ENCODE measurements at places on chromosomes 7 and 10.
A peak's percentile ranks its signal among the peaks of the same experiment; 100 is the strongest.

GRCh38 chr10:18542832-18543231, 108.6 kb downstream of the NSUN6 start:
- H3K4me3 ChIP-seq: no peak overlapping the region
- peaks cover 87% of the 10 kb centered on the region for H3K36me3 ChIP-seq
- DNase-seq: no peak
- H3K4me1 ChIP-seq: no peaks in the 10 kb centered on the region
- no peaks in the 10 kb centered on the region for H3K27me3 ChIP-seq
- H3K27ac ChIP-seq: no peak overlapping the region

DNA sequence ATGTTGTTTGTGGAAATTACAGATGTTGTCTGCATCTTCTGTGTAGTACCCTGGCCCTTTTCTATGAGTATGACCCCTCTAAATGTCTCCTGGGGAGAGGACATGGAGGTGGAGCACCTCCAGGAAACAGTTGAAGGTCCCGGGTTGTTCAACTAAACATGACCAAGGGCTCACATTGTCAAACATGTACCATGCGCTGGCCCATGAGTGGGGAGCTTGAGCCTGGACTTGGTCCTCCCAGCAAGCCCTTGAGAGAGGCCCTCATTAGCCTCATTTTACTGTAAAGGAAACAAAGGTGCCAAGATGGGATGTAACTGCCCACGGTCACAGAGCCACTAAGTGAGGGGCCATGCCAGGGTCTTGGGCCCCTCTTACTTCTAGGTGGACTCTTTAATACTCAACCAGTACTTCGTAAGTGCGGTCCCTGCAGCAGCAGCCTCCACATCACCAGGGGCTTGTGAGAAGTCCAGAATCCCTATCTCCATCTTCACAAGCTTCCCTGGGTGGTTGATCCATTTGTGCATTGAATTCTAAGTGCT, 31.2 kb downstream of the C10orf71 start:
- no peaks in the 10 kb centered on the region for H3K4me1 ChIP-seq
- no peak overlapping the region for H3K4me3 ChIP-seq
- H3K27ac ChIP-seq: no peak overlapping the region
- no peaks in the 10 kb centered on the region for H3K36me3 ChIP-seq

GRCh38 chr7:24587853-24588252, 14.6 kb downstream of the PALS2 start:
- peaks cover 40% of the 10 kb centered on the region for H3K4me1 ChIP-seq
- H3K4me3 ChIP-seq: no peak overlapping the region
- H3K36me3 ChIP-seq: peaks cover 5% of the 10 kb centered on the region

DNA sequence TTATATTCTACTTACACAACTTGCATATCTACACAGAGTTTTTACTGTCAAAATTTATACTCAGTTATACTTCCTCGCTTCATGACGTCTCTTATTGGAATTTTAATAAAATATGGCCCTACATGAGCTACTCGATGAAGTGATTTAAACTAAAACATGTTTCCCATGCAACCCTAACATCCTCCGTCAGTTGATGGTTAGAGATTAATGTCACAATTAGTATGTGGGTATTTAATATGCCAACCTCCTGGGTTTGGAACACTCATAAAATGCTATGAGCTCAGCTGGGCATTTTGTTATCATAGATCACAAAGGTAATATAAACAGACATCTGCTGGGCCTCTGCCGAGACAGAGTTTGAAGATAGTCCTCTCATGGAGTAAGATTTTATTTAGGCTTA, 66.5 kb downstream of the GNAT3 start:
- no peak overlapping the region for H3K4me3 ChIP-seq
- H3K27ac ChIP-seq: no peak overlapping the region
- no peak for DNase-seq
- no peaks in the 10 kb centered on the region for H3K36me3 ChIP-seq
- H3K4me1 ChIP-seq: no peaks in the 10 kb centered on the region
- H3K27me3 ChIP-seq: no peaks in the 10 kb centered on the region

DNA sequence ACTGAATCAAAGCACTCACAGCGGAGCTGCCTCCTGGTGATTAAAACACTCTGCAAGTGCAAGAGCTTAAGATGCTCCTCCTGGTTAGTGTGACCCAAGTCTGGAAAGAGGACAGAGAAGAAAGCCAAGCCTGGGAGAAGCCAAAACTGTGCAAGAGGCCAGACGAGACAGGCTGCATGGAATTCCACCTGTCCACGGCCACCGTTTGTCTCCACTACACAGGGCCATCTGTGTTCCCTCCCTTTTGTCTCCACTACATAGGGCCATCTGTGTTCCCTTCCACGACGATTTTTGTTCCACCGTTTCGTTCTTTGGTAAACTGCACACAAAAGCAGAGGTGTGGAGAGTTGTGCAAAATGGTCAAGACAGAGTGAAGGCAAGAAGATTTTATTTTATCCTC, 233.0 kb downstream of the DIP2C start:
- H3K4me1 ChIP-seq: peaks cover 23% of the 10 kb centered on the region
- peak; percentile 19 for DNase-seq

- peaks cover 15% of the 10 kb centered on the region for H3K27me3 ChIP-seq
- DNase-seq: no peak
- no peaks in the 10 kb centered on the region for H3K4me1 ChIP-seq
- no peak overlapping the region for H3K27ac ChIP-seq
These were observed 9.1 kb downstream of the PRKG1 start for GRCh38 chr10:51083356-51083853.

DNA sequence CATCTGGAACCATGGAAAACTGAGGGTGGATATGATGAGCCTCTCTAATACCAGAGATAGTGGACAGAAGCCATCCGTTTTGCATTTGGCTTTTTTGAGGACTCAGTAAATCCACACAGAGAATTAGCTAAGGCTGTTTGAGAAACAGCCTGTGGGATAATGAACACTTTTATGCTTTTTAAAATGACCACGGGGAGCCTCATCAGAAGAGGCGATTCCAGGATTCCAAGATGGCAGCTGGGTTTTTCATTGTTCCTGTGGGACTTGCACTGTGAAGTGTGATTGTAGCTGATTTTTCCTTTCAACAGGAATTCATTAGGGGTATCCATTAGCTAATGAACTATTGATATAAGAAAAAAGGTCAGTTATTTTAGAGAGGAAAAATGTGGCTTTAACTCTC, 353.2 kb downstream of the AUTS2 start:
- no peak for DNase-seq
- no peaks in the 10 kb centered on the region for H3K36me3 ChIP-seq
- H3K27me3 ChIP-seq: no peaks in the 10 kb centered on the region
- H3K4me3 ChIP-seq: no peak overlapping the region
- peaks cover 7% of the 10 kb centered on the region for H3K4me1 ChIP-seq
- H3K27ac ChIP-seq: no peak overlapping the region

GRCh38 chr7:116687801-116688201, 15.8 kb downstream of the MET start:
- no peak overlapping the region for H3K4me3 ChIP-seq
- no peak overlapping the region for H3K27ac ChIP-seq
- peaks cover 40% of the 10 kb centered on the region for H3K27me3 ChIP-seq
- no peak for DNase-seq
- no peaks in the 10 kb centered on the region for H3K36me3 ChIP-seq

- H3K4me1 ChIP-seq: no peaks in the 10 kb centered on the region
- no peaks in the 10 kb centered on the region for H3K27me3 ChIP-seq
- no peaks in the 10 kb centered on the region for H3K36me3 ChIP-seq
- H3K27ac ChIP-seq: no peak overlapping the region
- H3K4me3 ChIP-seq: no peak overlapping the region
These were observed 354.1 kb downstream of the ANKRD30A start for GRCh38 chr10:37479469-37479868.

GRCh38 chr7:109695419-109695818, 1125.7 kb downstream of the DNAJB9 start:
- no peaks in the 10 kb centered on the region for H3K4me1 ChIP-seq
- no peaks in the 10 kb centered on the region for H3K27me3 ChIP-seq
- no peaks in the 10 kb centered on the region for H3K36me3 ChIP-seq
- H3K4me3 ChIP-seq: no peak overlapping the region
- no peak for DNase-seq

DNA sequence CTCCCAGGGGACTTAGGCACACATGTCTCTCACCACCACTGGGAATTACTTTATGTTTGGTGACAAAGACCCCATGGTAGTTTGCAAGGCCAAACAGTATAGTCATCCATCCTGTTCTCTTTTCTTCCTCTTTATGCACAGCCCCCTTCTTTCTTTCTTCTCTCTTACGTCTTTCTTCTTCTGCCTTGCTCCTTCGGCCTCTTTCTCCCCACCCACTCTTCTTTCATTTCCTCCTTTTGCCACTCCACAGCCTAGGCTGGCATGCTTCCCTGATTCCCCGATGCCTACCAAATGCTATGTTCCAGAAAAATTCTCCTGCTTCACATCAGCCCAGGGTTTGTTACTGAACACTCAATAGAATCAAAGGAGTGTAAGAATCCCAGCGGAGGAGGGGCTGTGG, 62.4 kb upstream of the MKLN1 start:
- H3K27ac ChIP-seq: no peak overlapping the region
- no peak overlapping the region for H3K4me3 ChIP-seq
- no peaks in the 10 kb centered on the region for H3K4me1 ChIP-seq
- no peaks in the 10 kb centered on the region for H3K27me3 ChIP-seq
- DNase-seq: no peak

DNA sequence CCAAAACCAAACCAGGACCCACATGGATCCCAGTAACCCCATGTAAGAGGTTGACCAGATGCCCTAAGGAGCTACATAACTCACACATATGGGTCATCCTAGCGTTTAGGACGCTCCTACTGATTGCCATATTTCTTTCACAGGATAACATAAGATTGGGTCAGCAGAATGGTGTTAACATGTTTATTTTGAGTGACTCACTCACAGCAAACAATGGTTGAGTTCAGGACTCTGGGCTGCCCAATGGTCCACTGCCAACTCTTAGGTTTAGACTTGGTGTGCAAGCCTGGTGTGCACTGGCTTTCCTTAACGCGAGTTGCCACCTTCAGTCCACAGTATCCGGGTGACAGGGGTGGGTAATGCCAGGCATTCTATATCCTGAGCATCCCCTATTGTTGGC, 211.5 kb downstream of the GPAM start:
- H3K36me3 ChIP-seq: no peaks in the 10 kb centered on the region
- no peak for DNase-seq
- H3K4me1 ChIP-seq: no peaks in the 10 kb centered on the region
- no peak overlapping the region for H3K4me3 ChIP-seq
- H3K27me3 ChIP-seq: no peaks in the 10 kb centered on the region

DNA sequence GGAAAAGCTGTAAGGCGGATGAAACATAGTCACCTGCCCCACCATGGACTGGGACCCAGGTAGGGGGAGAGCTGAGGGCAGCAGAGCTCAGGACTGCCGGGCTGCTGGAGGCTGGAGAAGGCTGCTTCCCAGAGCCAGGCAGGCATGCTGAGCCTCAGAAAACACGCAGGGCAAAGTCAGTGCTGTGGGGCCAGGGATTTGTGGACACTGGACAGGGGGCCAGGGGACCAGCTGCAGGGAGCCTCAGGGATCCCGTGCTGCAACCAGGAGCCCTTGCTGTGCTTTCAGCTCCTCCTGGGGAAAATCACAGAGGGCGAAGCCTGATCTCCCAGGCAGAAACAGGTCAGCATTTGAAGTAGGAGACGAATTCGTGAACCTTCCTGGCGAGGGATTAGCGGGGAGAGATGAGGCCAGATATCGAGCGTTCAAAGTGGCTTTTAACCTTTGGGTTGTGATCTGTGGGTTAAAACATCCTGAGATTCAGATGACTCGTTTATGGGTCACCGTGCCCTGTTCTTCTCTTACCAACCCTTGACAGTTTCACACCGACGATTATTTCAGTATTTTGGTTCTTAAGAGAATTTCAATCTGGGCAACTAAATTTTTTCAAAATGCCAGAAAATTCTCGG, 85.6 kb upstream of the SHH start:
- H3K36me3 ChIP-seq: no peaks in the 10 kb centered on the region
- no peak overlapping the region for H3K4me3 ChIP-seq
- DNase-seq: no peak
- H3K27me3 ChIP-seq: peaks cover 6% of the 10 kb centered on the region
- no peaks in the 10 kb centered on the region for H3K4me1 ChIP-seq

DNA sequence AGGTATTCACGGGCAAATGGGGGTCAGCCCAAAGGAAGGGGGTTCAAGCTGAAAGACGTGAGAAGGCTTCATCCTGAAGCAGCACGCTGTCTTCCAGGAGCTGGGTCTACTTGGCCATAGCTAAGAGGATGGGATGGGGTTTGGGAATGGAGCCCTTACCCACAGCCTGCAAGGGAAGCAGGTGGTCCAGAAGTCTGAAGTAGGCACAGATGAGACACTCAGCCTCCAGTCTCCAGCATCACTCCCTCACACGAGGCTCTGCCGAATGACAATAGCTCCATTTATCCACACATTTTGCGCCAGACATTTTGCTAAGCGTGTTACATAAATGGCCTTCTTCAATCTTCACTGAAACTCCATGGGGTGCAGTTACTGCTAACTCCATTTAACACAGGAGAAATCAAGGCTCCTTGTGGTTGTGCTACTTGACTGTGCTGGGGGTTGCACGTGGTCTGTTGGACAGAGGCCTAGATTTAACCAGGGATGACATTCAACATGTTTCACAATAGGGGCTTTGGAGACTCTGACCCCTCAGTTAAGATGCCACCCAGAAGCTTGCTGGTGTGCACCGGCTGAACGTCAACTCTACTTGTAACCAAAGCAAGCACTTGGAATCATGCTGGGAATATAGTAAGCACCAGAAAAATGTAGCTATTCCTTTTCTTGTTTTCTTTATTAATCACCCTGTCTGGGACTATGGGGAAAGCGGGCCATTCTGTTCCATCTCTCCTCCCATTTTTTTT, 85.3 kb downstream of the FAM241B start:
- H3K4me3 ChIP-seq: no peak overlapping the region
- H3K27ac ChIP-seq: no peak overlapping the region
- H3K36me3 ChIP-seq: no peaks in the 10 kb centered on the region
- H3K27me3 ChIP-seq: peaks cover 17% of the 10 kb centered on the region
- no peak for DNase-seq

GRCh38 chr7:131026297-131027000, 292.4 kb upstream of the KLF14 start:
- no peaks in the 10 kb centered on the region for H3K27me3 ChIP-seq
- peak overlapping the region; percentile 100 for H3K27ac ChIP-seq
- DNase-seq: no peak
- peaks cover 87% of the 10 kb centered on the region for H3K4me1 ChIP-seq
- H3K4me3 ChIP-seq: peak overlapping the region; percentile 46

GRCh38 chr7:16644636-16645592, 640 bp downstream of the ANKMY2 start:
- H3K27ac ChIP-seq: peak overlapping the region; percentile 97
- peak; percentile 71 for DNase-seq
- no peaks in the 10 kb centered on the region for H3K27me3 ChIP-seq
- peaks cover 60% of the 10 kb centered on the region for H3K36me3 ChIP-seq

DNA sequence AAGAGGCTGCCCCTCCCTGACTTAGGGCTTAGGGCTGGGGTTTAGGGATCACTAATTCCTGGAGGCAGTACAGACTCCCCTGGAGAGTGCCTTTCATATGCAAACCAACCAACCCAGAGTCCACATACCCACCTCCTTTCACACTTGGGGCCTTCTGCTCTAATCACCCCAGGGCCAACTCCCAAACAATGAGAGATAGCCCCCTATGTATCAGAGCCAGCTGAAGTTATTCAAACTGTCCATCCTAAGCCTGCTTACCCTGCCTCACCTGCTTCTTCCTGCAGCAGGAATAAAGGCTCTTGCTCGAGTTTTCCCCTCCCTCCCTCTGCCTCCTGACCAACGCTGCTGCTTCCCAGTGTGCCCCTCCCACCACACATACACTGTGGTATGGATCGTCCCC, 51.8 kb upstream of the SLC35G1 start:
- no peak for DNase-seq
- H3K4me3 ChIP-seq: no peak overlapping the region
- no peaks in the 10 kb centered on the region for H3K36me3 ChIP-seq
- H3K27ac ChIP-seq: no peak overlapping the region
- peaks cover 7% of the 10 kb centered on the region for H3K27me3 ChIP-seq

- peak; percentile 17 for DNase-seq
- H3K36me3 ChIP-seq: peaks cover 17% of the 10 kb centered on the region
- no peaks in the 10 kb centered on the region for H3K27me3 ChIP-seq
- H3K4me1 ChIP-seq: peaks cover 13% of the 10 kb centered on the region
- H3K4me3 ChIP-seq: no peak overlapping the region
- no peak overlapping the region for H3K27ac ChIP-seq
These were observed 4.8 kb downstream of the FAM241B start for GRCh38 chr10:69634759-69635425.
